Progenitor cell of endocrine pancreas (in vitro differentiated cells): ENCODE measurements at places on chromosomes 12 and 14. TPM values are rescaled to one million over a fixed set of nuclear protein-coding genes. Genes with fewer than 3 reads are reported as not detected.

DNA sequence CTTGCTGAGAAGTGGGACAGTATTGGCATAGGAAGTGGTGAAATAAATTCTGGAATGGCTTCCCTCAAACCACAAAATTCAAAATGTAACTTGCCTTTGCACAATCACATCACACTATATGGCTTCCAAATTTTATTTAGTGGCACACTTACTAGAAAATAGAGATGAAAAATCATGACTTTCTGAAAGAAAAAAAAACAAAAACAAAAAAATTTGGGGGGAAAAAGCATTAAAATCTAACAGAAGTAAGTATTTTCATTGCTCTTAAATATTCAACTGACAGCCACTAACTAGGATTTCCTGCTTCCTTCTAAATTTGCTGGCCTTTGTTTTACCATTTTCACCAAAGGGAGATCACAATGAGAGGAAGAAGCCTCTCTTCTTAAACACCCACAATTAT is 23.0 kb downstream of the ATF7 start:
- H3K4me1 ChIP-seq = peaks cover 2% of the 10 kb centered on the region
- no peaks in the 10 kb centered on the region for H3K27me3 ChIP-seq
- H3K36me3 ChIP-seq = peaks cover 10% of the 10 kb centered on the region
- no peak for DNase-seq

DNA sequence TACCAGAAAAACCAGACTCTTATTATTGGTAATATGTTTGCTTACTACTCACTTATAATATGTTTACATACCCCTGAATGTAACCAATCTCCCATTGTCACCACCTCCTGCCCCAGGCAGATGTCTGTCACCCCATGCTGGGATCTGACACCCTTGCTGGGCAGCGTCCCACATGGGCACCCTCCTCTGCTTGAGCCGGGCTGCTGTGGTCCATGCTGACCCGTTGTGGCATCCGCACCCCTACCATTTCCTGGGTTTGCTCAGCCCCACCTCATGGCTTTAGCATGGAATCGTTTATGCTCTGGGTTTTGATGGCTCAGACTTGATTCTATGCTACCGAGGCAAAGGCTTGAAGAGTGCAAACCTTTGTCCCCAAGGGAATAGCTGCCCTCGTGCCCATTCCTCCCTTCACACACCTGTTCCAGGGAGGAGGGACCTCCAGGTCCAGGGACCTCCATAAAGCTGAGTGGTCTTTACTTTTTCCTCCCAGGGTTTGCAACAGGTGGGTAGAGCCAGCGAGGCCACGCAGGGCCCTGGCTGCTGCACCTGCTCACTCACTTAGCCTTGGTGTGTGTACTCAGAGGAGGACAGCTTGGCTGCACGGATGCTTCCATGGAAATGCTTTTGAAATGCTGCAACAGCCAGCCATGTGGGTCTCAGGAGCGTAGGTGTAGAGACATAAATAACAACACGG is 68.7 kb downstream of the PRMT8 start:
- no peak overlapping the region for H3K27ac ChIP-seq
- H3K27me3 ChIP-seq = peaks cover 61% of the 10 kb centered on the region
- H3K4me3 ChIP-seq = no peak overlapping the region
- H3K36me3 ChIP-seq = no peaks in the 10 kb centered on the region

DNA sequence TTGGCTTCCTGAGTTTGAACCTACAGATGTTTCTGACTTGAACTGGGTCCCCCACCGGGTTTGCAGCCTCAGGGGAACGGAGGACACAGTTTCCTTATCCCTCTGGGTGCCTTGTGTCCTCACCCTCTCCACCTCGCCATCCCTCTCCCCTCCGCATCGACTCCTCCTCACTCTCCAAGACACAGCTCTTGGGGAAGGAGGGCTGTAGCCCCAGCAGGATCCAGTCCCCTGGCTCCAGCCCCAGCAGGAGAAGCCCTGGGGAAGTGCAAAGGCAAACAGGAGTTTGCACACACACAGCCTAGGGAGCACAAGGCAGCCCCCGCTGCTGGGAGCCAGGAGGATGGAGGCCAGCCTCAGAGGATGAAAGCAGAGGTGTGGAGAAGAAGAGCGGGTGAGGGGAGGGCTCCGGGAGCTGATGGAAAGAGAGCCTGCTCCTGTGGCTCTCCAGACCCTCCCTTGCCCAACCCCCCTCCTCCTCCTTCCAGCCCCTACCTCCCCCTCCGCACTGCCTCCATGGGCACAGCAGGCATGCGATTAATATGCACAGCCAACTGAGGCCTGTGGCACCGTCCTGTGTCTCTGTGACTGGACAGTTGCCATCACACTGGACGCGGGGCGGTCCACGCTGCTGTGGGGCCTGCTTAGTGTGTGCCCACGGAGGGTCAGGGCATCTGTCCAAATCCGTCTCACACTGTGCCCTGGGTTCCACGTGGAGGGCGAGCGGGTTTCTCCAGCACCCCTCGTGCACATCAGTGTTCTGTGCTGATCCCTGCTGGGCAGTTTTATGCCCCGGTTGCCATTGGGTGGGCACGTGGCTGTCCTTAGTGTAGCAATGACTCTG is 193.7 kb upstream of the DIO3 start:
- no peak overlapping the region for H3K4me3 ChIP-seq
- H3K36me3 ChIP-seq = no peaks in the 10 kb centered on the region
- H3K4me1 ChIP-seq = no peaks in the 10 kb centered on the region

DNA sequence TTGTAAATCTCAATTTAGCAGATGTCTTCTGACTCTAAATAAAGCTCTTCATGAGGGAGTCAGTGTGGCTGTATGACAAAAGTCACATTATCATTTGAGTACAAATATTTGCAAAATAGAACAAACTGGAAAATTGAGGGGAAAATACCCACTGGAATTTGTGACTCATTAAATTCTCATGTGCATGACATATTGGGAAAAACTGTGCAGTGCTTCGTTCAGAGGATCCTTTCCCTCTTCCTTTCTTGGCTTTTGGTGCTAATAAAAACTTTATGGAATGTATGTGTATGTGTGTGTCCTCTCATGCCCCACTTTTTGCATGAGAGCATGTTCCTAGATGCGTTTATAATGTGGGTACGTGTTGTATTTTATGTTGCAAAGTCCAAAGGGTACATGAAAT is 267.8 kb downstream of the KTN1 start:
- no peak overlapping the region for H3K4me3 ChIP-seq
- H3K4me1 ChIP-seq = no peaks in the 10 kb centered on the region
- DNase-seq = no peak
- no peaks in the 10 kb centered on the region for H3K36me3 ChIP-seq

DNA sequence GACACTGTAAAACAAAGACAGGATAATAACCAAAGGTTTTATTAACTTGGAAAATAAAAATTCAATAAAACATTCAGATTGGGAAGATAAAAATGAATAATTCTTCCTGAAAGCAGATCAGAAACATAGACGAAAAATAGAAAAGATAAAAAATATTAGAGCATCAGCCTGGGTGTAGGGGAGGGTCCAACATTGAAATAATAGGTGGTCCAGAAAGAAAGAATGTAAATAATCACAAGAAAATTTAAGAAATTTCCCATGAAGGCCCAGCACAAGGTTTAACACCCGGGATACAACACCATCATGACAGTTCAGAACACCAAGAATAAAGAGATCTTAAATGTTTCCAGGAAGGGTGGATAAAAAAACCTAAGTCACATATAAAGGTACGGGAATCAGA is 31.1 kb upstream of the DICER1 start:
- no peak overlapping the region for H3K27ac ChIP-seq
- H3K36me3 ChIP-seq = peaks cover 15% of the 10 kb centered on the region
- no peak for DNase-seq
- no peak overlapping the region for H3K4me3 ChIP-seq
- peaks cover 10% of the 10 kb centered on the region for H3K4me1 ChIP-seq
- H3K27me3 ChIP-seq = no peaks in the 10 kb centered on the region

- H3K36me3 ChIP-seq = no peaks in the 10 kb centered on the region
- peaks cover 2% of the 10 kb centered on the region for H3K4me1 ChIP-seq
- H3K27me3 ChIP-seq = peaks cover 17% of the 10 kb centered on the region
- no peak overlapping the region for H3K27ac ChIP-seq
These were observed 94.7 kb upstream of the DIO3 start for GRCh38 chr14:101466456-101467180.

GRCh38 chr14:25095736-25096437 is 45.9 kb upstream of the STXBP6 start:
- no peaks in the 10 kb centered on the region for H3K36me3 ChIP-seq
- peaks cover 12% of the 10 kb centered on the region for H3K27me3 ChIP-seq
- H3K27ac ChIP-seq = peak overlapping the region; percentile 47
- no peak overlapping the region for H3K4me3 ChIP-seq
- H3K4me1 ChIP-seq = peaks cover 39% of the 10 kb centered on the region

- no peak for DNase-seq
- H3K4me1 ChIP-seq = peaks cover 5% of the 10 kb centered on the region
- no peak overlapping the region for H3K4me3 ChIP-seq
- peaks cover 2% of the 10 kb centered on the region for H3K27me3 ChIP-seq
- no peaks in the 10 kb centered on the region for H3K36me3 ChIP-seq
These were observed 37.3 kb downstream of the PRKCH start for GRCh38 chr14:61358554-61359226.

DNA sequence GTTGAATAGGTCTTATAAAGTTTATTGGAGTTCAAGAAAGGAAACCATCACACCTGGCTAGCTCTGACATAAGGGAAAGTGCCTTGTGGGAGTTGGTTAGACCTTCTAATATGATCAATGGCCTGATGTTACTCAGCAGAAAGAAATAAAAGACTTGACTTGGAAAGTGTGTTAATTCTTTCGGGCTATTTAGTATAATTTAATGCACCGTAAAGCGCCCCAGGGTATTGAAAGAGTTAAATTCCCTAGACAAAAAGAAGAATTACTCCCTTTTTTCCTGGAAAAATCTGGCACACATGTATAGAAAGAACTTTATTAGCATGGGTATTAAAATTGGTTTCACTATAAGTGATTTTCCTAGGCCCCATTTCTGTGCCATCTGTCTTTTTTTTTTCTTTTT is 1125.7 kb upstream of the FLRT2 start:
- no peak for DNase-seq
- no peak overlapping the region for H3K4me3 ChIP-seq
- H3K27me3 ChIP-seq = no peaks in the 10 kb centered on the region
- peaks cover 12% of the 10 kb centered on the region for H3K4me1 ChIP-seq
- H3K27ac ChIP-seq = no peak overlapping the region

DNA sequence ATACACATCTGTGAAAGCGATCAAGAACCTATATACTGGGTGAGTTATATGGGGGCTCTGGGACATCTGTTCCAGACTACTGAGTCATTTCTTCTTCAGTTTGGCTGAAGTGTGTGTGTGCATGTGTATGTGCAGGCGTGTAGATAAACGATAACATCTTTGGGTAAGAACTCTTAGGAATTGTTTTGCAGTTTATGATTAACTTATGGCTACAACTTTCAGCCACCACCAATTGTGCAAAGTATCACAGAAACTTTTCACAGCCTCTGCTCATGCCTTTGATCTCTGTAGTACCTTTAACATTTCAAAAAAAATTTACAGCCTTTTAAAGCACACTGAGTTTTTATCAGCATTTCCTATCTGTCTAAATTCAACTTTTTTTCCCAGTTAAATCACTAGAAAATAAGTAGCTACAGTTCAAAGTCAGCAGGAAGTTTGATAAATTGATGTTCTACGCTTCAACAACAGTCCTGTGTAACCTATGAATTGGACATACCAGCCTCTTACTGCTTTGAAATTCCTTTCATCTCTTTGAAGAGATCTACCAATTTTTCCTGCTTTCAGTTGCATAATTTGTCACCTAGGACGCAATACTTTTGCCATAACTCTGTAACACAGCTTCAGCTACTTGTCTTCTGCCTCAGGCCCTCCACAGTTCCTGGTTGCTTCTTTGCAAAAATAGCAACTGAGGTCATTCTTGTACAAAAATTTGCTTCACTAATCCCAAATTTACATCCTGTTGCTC is 43.0 kb downstream of the PPM1H start:
- no peak overlapping the region for H3K27ac ChIP-seq
- H3K36me3 ChIP-seq = peaks cover 3% of the 10 kb centered on the region
- no peak for DNase-seq
- no peak overlapping the region for H3K4me3 ChIP-seq
- H3K4me1 ChIP-seq = peaks cover 15% of the 10 kb centered on the region
- H3K27me3 ChIP-seq = no peaks in the 10 kb centered on the region

DNA sequence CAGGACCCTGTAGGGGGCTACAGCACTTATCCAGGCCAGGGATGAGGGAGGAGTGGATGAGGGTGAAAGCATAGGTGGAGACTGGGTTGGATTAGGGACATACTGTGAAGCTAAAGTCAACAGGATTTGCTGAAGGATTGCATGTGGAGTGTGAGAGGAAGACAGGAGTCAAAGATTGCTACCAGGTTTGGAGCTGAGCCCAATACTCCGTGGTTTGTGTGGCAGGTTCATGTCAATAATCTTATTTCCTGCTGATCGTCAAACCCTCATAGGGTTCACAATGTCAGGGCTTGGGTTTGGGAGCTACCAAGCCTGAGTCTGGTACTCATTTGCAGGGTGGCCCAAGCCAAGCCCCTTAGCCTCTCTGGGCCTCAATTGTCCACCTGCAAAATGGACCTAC is 77.1 kb upstream of the PLXNC1 start:
- peaks cover 15% of the 10 kb centered on the region for H3K27me3 ChIP-seq
- no peak overlapping the region for H3K4me3 ChIP-seq
- DNase-seq = no peak
- no peaks in the 10 kb centered on the region for H3K4me1 ChIP-seq
- peaks cover 2% of the 10 kb centered on the region for H3K36me3 ChIP-seq

- H3K36me3 ChIP-seq = no peaks in the 10 kb centered on the region
- no peak overlapping the region for H3K4me3 ChIP-seq
- no peaks in the 10 kb centered on the region for H3K27me3 ChIP-seq
- H3K27ac ChIP-seq = no peak overlapping the region
- no peak for DNase-seq
These were observed 32.4 kb upstream of the PLEK2 start for GRCh38 chr14:67444395-67444794.

DNA sequence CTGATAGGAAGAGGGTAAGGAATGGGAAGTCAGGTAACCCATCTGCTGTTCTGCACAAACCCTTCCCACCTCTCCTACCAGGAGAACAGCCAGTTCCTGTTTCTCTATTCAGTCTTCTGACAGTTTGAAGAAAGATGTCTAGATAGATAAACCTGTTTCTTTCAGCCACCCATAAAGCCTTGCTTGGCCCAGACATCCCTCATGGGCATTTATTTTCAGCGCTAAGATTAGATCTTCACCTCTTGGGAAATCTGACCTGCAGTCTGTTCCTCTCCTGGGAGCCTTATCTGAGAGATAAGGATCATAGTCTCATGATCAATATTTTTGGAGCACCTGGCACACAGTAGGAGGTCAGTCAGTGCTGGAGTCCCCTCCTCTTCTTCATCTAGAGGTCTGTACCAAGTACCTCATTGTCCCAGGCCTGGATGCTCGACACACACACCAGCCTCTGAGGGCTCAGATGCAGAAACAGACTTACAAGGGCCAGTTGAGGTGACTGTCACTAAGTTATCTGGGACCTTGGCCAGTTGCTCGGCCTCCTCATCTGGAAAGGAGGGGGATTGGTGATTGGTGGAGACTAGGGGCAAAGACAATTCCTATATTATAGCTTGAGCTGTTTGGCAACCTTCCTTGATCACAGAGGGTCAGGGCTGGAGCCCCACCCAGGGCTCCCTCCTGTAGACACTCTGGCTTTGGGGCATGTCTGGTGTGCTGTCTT is 18.2 kb downstream of the ACVRL1 start:
- H3K4me1 ChIP-seq = peaks cover 7% of the 10 kb centered on the region
- H3K27me3 ChIP-seq = peaks cover 14% of the 10 kb centered on the region
- DNase-seq = no peak
- no peak overlapping the region for H3K4me3 ChIP-seq
- no peaks in the 10 kb centered on the region for H3K36me3 ChIP-seq

The PEBP1 gene
- total RNA-seq = 216 and 224 TPM in 2 replicates

The B4GALNT3 gene
- total RNA-seq = 58.3 and 67.0 TPM in 2 replicates

The KCNA5 gene
- total RNA-seq = 0.58 and 0.72 TPM in 2 replicates

The SMCO2 gene
- total RNA-seq = 1.4 and 1.6 TPM in 2 replicates

The ADGRD1 gene
- total RNA-seq = 4.0 and 6.6 TPM in 2 replicates

The OR10AD1 gene
- total RNA-seq = not detected in 2 replicates

The KRT82 gene
- not detected in 2 replicates for total RNA-seq

The SOAT2 gene
- total RNA-seq = 0.98 and 1.1 TPM in 2 replicates
